ENCODE measurements at places on chromosomes 5 and 9. TPM values are rescaled to one million over a fixed set of nuclear protein-coding genes. Genes with fewer than 3 reads are reported as not detected.

- DNase-seq: no peak
These were observed 11.1 kb downstream of the CCDC187 start for GRCh38 chr9:136292591-136293448.

- DNase-seq: no peak
These were observed 171.2 kb upstream of the MPDZ start for GRCh38 chr9:13450723-13451122.

The SNAPC4 gene
- total RNA-seq: 9.5 TPM

The CDC20B gene
- total RNA-seq: 0.13 TPM

- no peak for DNase-seq
These were observed 239.9 kb upstream of the PAPPA start for GRCh38 chr9:115913696-115914095.

DNA sequence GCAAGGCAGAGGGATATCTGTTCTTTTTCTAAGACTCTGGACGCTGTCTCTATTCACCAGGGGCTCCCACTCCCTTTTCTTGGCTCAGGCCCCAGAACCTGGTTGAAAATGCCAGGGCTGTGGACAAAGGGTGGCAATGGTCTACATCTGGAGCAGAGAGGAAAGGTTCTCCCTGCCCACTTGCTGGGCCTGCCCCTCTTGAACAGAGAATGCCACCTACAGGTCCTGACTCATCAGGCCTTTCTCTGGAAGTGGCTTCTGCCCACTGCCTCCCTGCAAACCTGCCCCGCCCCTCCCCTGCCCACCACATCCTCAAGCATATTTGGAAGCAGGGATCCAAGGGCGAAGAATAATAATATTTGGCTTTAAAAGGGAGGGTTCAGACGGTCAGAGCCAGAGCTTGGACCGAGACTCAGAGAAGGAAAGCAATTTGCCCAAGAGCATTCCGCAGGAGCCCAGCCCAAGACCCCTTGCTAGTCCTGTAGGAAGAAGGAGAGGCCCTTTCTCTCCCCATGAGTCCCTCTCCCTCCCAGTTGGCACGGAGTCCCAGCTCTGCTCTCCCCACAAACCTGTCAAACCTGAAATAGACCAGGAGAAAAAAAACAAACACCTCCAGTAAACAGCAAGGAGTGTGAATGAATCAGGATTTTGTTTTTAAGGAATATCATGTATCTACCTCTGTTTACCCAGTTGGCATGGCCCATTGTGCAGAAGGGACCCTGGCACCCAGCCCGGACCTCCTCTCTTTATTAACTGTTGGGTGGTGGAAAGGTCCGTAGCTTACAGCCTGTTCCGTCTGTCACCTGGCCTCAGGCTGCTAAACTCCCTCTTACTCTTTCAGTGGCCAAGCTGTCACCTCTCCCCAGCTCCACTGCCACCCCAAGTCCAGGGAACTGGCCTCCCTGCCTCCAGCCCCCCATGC is 37.7 kb upstream of the STXBP1 start:
- DNase-seq: no peak

The FOXD4L5 gene
- total RNA-seq: 0.23 TPM

The NIM1K gene
- total RNA-seq: 0.50 TPM

The POLK gene
- total RNA-seq: 30.7 TPM

- DNase-seq: no peak
These were observed 20.6 kb upstream of the CMBL start for GRCh38 chr5:10328323-10328722.

DNA sequence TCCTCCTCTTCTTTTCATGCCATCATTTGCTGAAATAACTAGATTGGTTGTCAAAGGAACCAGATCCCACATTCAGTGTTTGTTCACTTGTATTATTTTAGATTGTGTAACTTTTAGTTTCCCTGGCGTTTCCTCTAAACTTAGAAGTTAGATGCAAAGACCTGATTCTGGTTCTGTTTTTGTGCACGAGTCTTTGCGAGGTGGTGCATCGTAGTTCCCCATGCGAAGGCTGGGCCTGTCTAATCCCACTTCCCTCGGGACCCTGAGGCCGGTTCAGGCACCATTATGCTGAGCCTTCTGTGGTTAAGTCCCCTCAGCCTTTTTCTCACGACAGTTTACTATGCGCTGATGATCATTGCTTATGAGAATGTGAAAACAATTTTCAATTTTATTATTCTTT is 219.1 kb upstream of the OTULINL start:
- no peak for DNase-seq

- DNase-seq: no peak
These were observed 5.7 kb upstream of the DCTN4 start for GRCh38 chr5:150764530-150764929.

DNA sequence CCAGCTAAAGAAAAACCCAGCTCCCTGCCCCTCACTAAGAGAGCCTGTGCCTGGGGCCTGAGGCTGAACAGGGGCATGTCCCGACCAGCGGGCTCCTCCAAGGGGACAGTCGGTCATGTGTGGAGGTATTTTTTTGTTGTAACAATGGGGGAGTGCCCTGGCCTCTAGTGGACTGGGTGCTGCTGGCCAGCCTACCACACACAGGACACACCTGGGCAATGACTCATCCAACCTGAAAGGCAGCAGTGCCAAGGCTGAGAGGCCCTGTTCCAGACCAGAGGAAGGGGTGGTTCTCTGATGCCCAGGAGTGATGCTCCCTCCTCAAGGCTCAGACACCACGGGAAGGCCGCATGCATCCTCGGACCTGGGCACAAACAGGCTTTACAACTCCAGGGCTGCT is 181.5 kb downstream of the OLFM1 start:
- DNase-seq: no peak

All from activated CD8-positive, alpha-beta T cell treated with anti-CD3 and anti-CD28 coated beads, Interleukin-2, amount 10 ng/mL, durations not matched to agents 7 days and 5 days (primary cell).